Caco-2 (cell line): ENCODE measurements at places on chromosomes 2 and 18.

- DNase-seq: no peak
These were observed 27.0 kb downstream of the MFSD6 start for GRCh38 chr2:190435031-190435670.

- DNase-seq: no peak
These were observed 117.4 kb downstream of the EML6 start for GRCh38 chr2:54840559-54841468.

GRCh38 chr2:236753606-236754270, 184.1 kb downstream of the ACKR3 start:
- DNase-seq: no peak

GRCh38 chr2:208872591-208872990, 466.0 kb downstream of the PTH2R start:
- no peak for DNase-seq

DNA sequence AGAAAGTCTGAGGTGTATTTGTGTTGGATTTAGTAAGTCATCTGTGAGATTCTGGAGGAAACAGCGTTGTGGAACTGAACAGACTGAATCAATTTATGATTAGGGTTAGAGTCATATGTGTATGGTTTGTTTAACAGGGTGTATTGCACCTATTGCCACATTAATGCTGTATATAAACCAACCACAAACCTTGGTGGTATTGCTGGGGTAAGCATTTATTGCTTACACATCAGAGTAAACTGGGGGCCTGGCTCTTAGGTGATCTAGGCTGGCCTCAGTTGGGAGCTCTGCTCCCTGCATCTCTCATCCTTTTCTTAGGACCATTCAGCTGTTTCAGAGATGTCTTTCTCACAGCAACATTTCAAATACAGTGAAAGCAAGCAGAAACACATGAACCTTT, 59.7 kb upstream of the GRB14 start:
- no peak for DNase-seq

- DNase-seq: no peak
These were observed 65.7 kb upstream of the BCL2L11 start for GRCh38 chr2:111054791-111055691.

- DNase-seq: no peak
These were observed 85.1 kb upstream of the FOXI3 start for GRCh38 chr2:88537640-88538039.

- no peak for DNase-seq
These were observed 3.1 kb upstream of the CIB4 start for GRCh38 chr2:26644188-26644835.

GRCh38 chr2:174383796-174384195, 11.7 kb upstream of the SCRN3 start:
- DNase-seq: no peak

DNA sequence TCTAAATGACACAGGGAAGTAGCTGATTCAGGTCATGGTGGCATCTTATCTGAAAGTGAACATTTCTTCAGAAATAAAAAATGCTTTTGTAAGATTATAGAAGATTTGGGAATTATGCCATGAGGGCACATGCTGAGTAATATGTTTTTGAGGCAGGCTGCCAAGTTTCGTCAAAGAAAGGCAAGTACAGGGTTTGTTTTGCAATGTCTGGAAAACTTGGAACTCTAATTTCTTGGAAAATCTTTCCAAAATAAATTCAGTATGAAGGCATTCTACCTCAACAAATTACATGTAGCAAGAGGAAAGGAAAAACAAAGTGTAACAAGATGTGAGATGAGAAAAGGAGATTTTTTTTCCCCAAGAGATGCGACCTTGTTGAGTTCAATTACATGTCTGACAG, 167.7 kb downstream of the PLCL1 start:
- DNase-seq: no peak

GRCh38 chr2:226135861-226136548, 663.6 kb downstream of the IRS1 start:
- DNase-seq: no peak

DNA sequence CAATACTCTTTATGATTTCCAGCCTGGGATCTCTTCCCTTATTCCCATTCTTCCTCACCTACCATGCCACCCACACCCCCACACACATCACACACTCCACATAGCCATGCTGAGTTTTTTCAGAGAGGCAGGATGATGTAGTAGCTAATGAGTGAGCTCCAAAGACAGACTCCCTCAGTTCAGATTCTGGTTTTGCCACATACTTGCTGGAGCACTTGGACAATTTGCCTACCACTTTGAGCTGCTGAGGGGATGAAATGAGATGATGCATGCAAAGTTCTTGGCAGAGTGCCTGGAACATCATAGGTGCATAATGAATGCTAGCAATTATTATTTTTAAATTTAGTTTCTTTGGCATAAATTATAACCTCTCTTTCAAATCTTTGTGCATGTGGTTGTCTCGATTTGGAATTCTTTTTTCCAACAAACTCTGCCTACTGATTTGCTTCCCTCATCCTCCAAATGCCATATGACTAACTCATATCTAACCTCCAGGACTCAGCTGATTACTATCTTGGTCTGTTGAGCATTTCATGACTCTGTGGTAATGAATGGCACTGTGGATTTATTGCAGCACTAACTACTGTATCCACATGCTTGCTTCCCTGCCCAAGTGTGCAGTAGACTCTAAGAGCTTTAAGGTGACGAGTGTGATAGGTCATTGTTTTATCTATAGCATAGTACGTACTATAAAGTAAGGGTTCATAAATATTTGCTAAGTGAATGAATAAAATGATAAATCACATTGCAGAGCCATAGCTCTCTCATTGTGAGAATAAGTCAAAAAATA, 99.1 kb downstream of the TACR1 start:
- DNase-seq: no peak

DNA sequence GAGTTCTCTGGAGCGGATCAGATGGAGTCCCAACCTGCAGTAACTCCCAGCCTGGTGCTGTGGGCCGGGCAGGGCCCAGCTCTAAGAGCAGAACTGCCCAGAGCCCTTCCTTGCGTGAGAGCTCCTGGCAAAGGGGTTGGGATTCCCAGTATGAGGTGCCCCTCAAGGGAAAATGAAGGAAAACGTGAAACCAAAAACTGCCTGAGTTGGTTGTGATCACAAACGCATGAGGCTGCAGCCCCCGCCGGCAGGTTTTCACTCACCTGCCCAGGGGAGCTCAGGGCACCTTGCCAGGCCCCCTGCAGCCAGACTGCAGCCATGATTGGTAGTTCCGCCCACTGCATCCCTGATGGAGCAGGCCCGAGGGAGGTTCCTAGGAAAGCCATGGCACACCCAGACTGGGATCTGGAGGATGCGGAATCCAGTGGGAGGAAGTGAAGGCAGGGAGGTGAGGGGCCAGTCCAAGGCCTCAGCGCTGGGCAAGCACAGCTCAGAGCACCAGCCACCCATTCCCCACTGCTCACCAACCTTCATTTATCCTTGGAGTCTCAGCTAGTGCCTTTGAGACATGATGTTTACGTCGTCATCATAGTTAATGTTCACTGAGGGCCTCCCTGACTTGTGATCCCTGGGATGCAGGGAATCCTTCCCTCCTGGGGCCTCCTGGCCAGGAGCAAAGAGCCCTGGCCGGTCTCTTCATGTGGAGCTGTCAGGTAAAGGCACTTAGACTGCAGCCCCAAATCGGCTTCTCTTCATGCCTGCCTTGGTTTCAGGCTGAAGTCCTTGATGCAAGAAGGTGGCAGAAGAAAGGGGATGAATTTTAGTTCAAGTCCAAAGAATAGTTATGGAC, 103.2 kb downstream of the INHBB start:
- DNase-seq: no peak

GRCh38 chr2:168460571-168460970, 4.5 kb downstream of the CERS6 start:
- DNase-seq: no peak

DNA sequence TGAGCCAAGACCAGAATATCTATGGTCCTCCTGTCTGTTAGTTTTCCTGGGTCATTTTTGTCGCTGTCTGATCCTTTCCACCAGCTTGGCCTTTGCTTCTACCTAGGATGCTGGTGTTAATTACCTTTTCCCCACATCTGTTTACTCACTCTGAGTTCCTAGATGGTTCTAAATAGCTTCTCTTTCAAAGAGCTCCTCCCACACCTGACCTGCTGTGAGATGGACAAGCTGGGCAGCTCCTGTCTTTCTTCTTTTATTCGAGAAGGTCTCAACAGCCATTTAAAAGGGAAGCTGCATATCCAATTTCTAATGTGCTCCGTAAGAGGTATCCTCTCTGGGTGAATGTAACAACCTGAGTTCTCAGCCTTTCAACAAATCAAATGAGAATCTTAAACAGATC, 156.2 kb downstream of the HRH4 start:
- no peak for DNase-seq

- DNase-seq: no peak
These were observed 101.4 kb upstream of the RAB6C start for GRCh38 chr2:129877795-129878775.

DNA sequence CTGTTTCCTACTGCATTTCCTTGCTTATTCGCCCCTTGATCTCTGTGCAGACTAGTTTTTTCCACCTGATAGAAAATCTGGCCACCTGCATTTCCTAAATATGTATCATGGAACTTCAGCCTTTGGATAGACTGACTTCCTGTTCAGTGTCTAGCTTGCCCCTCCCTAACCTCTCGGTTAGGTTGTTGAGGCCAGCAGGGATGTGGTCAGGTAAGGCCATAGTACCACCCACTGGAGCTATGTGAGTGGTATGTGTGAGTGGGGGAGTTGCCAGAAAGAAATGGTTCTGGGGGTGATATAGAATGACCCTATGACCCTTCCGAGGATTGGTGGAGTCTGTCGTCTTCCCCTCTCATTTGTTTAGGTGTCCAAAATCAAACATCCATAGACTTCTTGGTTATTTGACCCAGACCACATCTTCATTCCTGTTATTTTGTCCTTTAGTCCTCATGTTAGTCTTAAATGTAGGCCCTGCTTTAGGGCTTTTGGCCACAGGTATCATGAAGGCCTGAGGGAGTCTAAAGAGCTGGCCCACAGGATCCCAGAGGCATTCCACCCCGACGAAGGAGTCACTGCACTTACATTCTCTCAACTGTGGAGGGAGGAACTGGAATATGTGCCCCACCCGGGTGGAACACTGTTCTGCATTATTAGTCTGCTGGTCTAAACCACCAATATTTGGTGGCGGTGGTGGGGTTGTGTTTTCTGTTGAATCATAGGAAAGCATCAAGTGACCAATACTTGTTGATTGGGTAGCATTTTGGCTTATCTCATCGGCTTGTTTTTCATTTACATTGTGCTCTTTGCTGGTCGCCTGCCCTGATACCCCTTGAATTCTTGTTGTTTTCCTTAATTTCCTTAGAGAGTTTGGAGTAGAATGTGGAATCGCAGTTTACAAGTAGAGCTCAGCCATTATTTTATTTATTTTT, 21.9 kb downstream of the CAB39 start:
- DNase-seq: no peak

DNA sequence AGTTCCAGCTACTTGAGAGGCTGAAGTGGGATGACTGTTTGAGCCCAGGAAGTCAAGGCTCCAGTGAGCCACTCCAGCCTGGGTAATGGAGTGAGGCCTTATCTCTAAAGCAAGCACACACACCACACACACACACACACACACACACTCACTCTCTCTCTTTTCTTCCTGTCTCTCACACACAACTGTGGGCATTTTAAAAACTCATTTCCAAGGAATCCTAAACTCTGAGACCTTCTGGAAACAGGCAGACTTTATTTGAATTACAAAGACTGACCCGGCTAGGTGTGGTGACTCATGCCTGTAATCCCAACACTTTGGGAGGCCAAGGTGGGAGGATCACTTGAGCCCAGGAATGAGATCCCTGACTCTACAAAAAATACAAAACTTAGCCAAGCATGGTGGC, 21.3 kb downstream of the WDSUB1 start:
- DNase-seq: no peak

GRCh38 chr2:19355416-19355821, 3.0 kb downstream of the OSR1 start:
- DNase-seq: no peak

DNA sequence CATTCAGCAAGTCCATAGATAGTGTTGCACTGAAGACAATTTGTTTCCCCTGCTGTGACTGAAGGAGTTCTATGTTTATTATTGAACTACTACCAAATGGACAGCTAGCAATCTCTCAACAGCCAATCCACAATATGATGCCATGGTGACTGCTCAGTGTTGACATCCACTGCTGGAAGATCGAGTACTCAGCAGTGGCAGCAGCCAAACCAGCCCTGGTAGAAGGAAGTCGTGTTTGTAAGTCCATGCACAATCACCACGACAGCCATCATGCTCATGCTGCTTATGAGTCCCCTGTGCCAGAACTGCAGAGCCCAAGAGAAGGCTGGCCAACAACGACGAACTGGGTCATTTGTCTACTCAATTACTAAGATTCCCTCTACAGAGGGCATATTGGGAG, 66.4 kb downstream of the OSR1 start:
- no peak for DNase-seq

GRCh38 chr18:78867131-78867530, 112.5 kb upstream of the SALL3 start:
- no peak for DNase-seq

DNA sequence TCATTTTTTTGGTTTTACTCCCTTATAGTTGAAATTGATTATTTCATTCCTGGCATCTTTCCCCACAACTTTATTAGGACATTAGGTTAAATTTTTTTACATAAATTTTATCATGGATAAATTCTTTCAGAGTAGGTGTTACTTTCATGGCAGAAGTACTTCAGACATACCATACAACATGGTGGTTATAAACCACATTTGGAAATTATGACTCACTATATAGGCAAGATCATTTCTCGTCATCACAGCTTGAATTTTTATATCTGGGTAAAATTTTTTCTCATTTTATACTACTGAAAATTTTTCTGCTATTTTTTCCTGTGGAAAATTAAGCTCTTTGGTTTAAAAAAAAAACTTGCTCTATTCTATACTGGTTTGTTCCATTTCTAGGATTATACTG, 111.9 kb upstream of the COL5A2 start:
- no peak for DNase-seq

GRCh38 chr2:203569677-203570316, 34.7 kb upstream of the RAPH1 start:
- no peak for DNase-seq

DNA sequence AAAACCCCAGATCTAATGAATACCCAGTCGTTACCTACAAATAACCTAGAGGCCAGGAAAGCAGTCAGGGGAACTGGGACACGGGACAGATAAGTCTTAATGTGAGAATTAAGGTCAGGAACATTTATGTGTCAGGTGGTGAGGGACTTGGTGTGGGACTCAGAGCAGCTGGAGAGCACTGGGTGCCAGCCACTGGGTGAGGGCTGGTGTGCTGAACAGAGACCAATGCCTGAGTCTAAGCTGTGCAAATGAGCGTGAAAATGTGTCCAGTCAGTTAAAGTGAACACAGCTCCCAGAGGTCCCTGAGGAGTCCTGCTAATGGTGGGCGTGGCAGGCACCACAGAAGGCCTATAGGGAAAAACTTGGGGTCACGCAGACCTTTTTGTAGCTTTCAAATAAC, 225.9 kb downstream of the C1D start:
- no peak for DNase-seq

DNA sequence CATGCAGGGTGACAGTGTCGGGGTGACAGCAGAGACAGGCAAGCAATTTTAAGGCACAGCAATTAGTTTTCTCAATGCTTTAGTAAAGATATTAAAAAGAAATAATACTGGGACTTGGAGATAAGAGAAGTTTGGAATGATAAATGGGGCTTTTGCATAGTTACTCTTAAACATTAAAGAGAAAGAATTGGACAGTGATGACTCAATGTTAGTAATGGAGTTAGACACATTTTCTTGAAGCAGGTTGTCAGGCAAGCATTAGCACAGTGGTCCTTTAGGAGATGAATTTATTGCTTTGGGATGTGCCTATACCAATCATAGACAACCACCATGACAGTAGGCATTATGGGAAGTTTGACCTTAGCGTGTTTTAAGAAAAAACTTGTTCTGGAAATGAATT, 228.3 kb upstream of the RAB12 start:
- no peak for DNase-seq
